Thoracic aorta (tissue), 2 donors: ENCODE measurements at places on chromosomes 4 and X.

- no peak for DNase-seq
These were observed 140.8 kb downstream of the OPHN1 start for GRCh38 chrX:68292471-68292870.

- DNase-seq: no peak
These were observed 33.6 kb upstream of the CXCL8 start for GRCh38 chr4:73706811-73707210.

- no peak for DNase-seq
These were observed 1054.2 kb downstream of the ARAP2 start for GRCh38 chr4:35189988-35190613.

GRCh38 chr4:173543266-173543665 is 13.2 kb upstream of the HAND2 start:
- no peak for DNase-seq

- no peak for DNase-seq
These were observed 1765.8 kb downstream of the PCDH7 start for GRCh38 chr4:32485956-32486355.

- no peak for DNase-seq
These were observed 12.8 kb upstream of the SCARB2 start for GRCh38 chr4:76226418-76226817.

DNA sequence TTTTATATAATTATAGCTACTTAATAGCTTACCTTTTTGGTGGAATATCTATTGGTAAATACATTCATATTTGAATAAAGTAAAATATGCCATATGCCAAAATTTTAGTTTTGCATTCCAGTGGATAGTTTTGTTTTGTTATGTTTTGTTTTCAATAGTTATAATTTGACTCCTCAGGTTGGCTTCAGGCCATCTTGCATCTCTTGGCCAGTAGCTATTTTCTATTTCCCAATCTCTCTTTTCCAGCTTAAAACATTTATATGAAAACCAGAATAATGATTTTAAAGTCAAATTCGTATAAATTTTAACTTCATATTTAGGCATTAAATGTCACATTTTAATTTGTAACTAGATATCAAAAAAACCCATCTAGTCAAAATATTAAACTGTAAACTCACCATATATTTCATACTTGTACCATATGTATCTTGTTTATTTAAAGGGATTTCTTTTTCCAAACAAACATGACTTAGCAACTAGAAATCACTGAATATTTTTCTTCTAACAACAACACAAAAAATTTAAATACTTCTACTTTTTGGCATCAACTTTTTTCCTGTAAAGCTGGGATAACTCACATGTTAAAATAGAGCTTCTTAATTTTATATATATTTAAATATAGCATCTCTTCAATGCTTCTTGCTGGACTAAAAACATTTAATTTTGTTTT is 1209.6 kb downstream of the PCDH7 start:
- no peak for DNase-seq

DNA sequence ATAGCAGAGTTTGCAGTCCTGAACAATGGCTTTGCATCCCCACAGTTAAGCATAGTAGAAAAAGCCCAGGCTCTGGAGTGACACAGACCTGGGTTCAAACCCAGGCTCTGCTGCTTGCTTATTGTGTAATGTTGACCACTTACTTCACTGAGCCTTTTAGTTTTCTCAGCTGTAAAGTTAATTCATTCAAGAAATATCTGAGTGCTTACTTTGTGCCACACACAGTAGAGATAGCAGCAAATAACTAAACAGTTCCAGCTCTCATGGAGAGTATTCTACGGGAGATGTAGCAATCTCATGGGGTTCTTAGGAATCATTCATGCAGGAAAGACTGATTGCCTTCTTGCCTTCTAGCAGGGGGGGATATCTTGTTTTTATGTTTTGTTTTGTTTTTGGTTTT is 63.2 kb downstream of the SLC9A6 start:
- DNase-seq: no peak

- DNase-seq: no peak
These were observed 92.6 kb downstream of the IQCM start for GRCh38 chr4:149723065-149723464.

- DNase-seq: no peak
These were observed 474.7 kb downstream of the PCDH7 start for GRCh38 chr4:31194823-31195222.

- DNase-seq: no peak
These were observed 8.7 kb downstream of the SCARB2 start for GRCh38 chr4:76204936-76205335.

DNA sequence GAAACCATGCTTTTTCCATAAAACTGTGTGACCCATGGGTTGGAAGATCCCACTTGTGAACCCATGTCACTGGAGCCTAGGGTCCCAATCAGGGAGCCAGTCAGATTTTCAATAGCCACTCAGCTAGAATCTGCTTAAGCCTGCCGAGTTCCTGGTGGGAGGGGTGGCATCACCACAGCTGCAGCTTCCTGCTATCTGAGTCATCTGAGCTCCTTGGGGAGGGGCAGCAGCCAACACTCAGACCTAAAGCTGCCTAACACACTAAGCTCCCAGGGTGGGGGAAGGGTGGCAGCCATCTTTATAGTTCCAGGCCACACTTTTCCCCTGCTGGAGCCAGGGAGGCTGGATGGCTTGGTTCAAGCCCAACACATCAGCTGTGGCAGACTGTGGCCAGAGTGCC is 350.1 kb downstream of the C4orf33 start:
- DNase-seq: no peak

DNA sequence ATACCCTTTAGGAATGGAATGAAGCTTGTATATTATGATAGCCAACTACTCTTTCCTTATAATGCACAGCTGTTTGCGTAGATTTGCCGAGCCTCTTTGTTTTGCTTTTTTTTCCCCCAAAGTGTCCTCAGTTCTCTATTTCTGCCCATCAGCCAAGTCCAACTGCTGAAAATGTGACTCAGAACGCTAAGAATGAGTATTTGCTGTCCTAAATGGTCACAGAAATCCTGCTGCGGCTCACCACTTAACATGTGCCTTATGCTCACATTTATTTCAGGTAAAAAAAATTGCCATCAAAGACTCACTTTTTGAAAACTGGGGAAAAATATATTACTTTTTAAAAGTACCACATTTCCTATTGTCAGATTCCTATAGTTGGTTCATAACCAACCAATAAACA is 36.9 kb downstream of the GABRA4 start:
- no peak for DNase-seq

DNA sequence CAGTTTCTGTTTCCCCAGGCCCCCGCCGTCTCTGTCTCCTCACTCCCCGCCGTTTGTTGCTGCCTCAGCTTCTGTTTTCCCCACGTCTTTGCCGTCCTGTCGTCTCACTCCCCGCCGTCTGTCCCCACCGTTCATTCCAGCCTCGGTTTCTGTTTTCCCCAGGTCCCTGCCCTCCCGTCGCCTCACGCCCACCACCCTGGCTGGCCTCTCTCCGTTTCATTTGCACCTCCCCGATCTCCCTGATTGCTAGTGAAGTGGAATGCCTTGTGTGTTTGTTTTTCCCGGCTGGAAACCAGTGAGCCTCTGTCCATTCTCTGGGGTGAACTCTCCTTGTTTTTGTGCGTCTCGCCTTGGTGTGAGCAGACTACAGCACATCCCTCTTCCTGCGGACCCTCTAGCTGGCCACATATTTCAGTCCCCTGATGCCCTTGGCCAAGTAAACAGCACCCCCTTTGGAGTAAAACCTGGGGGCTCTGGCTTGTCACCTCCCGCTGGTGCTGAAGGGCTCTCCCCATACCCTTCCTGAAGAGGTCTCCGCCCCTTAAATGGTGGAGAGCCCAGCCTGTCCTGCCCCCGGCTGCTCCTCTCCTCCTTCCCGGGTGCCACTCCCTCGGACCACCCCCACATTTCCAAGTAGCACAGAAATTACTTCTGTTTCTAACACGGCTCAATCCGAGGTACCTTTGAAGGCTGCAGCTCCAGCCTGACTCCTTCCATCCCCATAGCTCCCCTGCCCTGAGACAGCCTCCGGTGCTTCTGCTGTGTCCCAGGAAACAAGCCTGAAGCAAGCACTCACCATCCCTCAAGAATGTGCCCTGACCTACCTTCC is 13.2 kb downstream of the TMEM175 start:
- DNase-seq: no peak

- no peak for DNase-seq
These were observed 6.5 kb downstream of the C4orf50 start for GRCh38 chr4:6011686-6012085.

DNA sequence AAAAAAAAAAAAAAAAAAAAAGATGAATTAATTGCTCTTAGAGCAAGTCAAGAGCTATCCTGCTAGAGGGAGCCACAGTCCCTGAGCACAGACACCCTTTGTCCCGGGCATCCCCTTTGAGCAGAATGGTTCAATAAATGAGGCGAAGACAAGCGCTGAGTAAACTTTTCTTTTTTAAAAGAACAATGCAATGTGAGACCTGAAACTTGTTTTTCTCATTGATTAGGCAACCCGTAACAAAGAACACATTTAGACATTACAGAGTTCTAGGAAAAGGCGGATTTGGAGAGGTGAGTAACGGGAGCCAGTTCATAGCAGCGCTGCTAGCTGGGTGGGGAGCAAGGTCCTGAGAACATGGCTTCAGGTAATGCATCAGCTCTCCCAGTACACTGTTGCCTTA is 46.1 kb downstream of the GRK4 start:
- DNase-seq: no peak

GRCh38 chr4:165537028-165537648 is 158.3 kb downstream of the CPE start:
- DNase-seq: no peak

- no peak for DNase-seq
These were observed 427.2 kb downstream of the MAPK10 start for GRCh38 chr4:85932500-85933290.

- DNase-seq: no peak
These were observed 128.9 kb downstream of the CEP135 start for GRCh38 chr4:56077676-56078075.

DNA sequence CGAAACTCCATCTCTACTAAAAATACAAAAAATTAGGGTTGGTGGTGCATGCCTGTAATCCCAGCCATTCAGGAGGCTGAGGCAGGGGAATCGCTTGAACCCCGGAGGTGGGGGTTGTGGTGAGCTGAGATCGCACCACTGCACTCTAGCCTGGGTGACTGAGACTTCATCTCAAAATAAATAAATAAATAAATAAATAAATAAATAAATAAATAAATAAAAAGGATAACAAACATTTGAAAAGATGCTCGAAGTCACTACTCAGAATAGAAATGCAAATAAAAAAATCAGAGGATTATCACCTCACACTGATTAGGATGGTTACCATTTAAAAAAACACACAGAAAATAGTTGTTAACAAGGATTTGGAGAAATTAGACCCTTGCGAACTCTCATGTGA is 73.8 kb downstream of the LARP1B start:
- no peak for DNase-seq

DNA sequence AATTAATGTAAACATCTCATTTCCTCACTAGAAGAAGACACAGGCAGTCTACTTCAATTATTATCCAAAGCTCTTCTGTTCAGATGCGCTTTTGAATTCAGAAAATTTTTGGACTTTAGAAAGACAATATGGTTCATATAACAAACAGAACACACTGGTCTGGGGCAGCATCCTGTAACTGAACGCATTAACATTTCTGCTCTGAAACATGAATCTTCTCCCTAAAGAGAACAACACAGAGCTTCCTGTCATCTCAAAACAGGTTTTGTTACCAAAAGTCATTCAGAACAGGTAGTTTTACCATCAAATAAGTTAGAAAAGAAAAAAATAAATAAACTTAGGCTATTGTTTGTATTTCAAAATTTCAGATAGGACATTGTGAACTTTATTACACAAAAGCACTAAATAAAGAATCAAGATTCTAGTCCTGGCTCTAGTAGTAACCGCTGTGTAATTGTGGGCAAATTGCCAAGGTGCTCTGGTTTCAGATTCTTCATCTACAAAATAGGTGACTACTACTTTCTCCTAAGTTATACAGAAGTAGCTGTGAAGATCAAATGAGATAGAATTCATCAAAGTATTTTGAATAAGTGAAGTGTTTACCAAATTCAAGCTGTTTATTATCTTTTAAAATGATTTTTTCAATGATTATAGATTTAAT is 252.3 kb upstream of the RASGEF1B start:
- DNase-seq: no peak

GRCh38 chrX:81174286-81174685 is 27.4 kb downstream of the HMGN5 start:
- DNase-seq: no peak

GRCh38 chrX:107348990-107349389 is 100.5 kb upstream of the FRMPD3 start:
- DNase-seq: no peak

DNA sequence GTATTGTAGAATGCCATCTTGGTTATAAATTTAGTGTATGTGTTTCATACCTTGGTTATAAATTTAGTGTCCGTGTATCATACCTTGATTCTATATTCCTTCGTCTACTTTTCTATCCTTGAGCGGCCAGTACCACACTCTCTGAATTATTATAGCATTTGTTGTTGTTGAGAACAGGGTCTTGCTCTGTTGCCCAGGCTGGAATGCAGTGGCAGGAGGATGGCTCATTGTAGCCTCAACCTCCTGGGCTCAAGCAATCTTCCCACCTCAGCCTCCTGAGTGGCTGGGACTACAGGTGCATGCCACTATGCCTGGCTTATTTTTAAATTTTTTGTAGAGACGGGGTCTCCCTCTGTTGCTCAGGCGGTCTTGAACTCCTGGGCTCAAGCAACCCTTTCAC is 50.1 kb downstream of the FAM193A start:
- no peak for DNase-seq

- no peak for DNase-seq
These were observed 238.4 kb upstream of the PSAPL1 start for GRCh38 chr4:7673121-7673520.

GRCh38 chr4:72312032-72312650 is 256.9 kb downstream of the ADAMTS3 start:
- DNase-seq: peak; percentile 34

DNA sequence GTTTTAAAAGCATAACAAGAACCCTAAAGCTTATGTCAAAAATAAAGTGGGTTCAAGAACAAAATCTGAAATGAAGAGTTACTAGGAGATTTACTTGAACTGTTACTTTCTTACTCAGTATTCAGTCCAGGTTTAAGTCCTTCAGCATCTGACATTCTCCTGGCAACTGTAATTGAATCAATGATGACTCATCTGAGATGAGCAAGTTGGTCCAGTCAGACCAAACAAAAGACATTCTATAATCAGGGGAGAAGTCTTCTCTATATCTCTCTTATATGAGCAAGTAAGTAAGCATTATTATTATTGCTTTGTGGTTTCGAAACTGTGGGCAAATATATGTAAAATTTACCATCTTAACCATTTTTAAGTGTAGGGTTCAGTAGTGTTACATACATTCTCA is 34.6 kb downstream of the MAP9 start:
- DNase-seq: no peak

DNA sequence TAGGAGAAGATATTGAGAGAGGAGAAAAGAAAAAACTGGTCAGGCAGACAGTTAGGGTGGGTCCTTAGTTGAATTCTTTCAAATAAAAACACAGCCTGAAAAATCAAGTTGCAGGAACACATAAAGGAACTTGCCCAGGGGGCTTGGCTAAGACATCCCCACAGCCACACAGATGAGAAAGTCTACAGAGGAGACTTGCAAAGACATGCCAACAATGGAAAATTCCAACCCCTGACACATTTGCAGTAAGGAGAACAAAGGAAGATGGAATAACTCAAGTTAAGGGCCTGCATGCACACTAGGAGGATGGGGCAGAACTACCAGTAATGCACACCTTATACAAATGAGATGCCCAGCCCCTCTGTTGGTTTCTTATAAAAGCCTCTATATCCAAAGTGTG is 197.6 kb downstream of the CPXCR1 start:
- no peak for DNase-seq
